Right renal pelvis (tissue), 4 donors: ENCODE measurements at places on chromosomes 5 and 9.

GRCh38 chr5:45109062-45109461 lies 300.3 kb downstream of the MRPS30 start:
- no peak for DNase-seq

DNA sequence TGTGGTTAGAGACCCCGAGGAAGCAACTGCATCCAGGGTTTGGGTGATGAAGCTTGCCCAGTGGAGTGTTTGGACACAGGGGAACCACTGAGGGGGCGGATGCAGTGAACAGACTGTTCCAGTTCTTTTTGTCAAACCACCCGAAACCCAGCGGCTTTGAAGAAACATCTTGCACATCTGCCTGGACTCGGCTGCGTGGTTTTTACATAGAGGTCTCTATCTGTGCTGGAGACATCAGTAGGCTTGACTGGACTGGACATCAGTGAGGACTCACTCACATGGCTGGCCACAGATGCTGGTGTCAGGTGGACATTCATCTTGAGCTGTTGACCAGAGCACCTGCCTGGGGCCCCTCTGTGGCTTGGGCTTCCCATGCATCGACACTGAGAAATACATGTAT lies 15.3 kb upstream of the SPATA31E1 start:
- DNase-seq = no peak

DNA sequence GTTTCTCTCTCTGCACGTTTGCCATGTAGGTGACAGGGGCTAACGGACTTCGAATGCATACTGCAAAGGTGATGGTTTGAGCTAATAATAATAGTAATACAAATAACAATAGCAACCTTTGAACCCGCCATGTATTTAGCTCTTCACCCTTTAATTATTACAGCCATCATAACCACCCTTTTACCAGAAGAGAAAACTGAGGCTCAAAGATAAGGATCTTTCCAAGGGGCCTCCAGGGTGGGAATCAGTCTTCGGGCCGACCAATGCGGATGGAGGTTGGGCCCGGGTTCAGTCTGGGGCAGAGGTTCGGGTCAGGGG lies 494 bp downstream of the CDKN2AIPNL start:
- DNase-seq = no peak

GRCh38 chr9:134224567-134225093 lies 60.3 kb upstream of the RNU6ATAC start:
- DNase-seq = no peak

GRCh38 chr5:116157902-116158301 lies 73.1 kb downstream of the COMMD10 start:
- no peak for DNase-seq

- no peak for DNase-seq
These were observed 495.2 kb upstream of the GRIA1 start for GRCh38 chr5:152995214-152995725.

GRCh38 chr5:2303431-2304100 lies 420.8 kb upstream of the IRX4 start:
- DNase-seq = peak; percentile 54

DNA sequence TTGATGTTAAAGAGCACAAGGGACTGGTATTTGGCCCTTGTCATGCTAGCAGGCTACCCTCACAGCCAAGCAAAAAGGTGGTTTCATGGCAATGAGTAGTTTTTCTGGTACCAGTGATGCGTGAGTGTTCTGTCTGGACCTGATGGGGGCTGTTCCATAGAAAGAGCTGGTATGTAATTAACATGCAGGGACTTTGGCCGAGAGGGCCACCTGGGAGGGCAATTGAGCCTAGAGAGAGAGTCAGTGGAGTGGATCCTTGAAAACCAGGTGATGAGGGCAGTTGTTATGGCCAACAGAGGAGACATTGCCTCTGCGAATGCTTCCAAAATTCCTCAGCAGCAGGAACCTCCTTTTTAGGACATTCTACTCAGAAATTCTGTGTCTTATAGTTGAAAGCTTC lies 383.3 kb downstream of the PSAT1 start:
- DNase-seq = no peak

DNA sequence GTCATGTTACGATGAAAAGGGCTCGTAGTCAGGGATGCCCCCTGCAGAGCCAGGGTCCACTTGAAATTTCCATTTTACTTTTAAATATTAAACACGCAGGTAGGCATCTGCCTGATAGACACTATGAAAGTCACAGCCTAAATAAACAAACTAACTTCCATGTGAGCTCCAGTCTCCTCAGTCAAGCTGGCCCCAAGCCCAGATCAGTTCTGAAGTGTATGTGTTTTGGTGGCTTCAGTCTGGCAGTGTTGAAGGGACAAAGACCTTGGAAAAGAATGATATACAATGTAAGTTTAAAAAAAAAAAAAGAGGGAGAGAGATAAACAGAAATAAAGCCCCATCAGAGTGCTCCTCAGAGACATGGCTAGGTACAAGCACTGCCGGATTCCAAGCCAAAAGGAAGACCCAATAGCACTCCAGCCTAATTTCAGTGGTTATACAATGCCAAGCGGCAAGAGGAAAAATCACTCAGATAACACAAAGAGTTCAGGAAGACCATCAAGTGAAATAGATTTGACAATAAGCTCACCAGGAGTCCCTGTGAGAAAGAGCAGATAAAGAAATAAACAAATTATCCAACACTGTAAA lies 181.0 kb downstream of the BNC2 start:
- no peak for DNase-seq

DNA sequence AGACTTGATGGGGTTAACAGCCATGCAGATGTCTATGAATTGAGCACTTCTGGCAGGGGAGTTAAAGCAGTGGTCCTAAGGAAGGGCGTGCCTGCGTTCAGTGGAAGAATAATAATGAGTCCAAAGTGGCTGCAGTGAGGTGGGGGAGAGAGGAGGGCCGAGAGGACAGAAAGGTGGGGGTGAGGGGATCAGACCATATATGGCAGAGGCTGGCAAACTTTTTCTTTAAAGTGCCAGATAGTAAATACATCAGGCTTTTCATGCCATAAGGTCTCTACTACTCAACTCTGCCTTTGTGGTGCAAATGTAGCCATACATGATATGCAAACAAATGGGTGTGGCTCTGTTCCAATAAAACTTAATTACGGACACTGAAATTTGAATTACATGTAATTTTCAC lies 77.1 kb downstream of the STRBP start:
- no peak for DNase-seq

DNA sequence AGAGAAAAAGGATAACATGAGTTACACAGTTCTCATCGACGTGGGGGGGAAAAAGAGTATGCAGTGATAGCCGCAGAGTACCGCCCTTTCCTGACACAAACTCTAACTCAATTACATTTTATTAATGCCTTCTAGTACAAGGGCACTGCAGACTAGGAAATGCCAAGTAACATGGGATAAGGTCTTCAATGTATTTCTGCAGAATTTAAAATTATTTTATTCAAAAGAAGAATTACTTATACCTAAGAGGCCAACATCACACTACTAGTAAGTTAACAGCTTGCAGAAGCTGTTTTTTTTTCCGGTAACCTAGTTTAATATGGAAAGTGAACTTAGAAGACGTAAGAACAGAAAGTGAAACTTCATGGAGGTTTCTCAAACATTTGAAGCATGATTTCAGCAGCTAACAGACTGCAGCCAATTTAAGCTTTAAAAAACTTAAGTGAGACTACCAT lies 3.9 kb downstream of the SETX start:
- DNase-seq = no peak

- peak; percentile 97 for DNase-seq
These were observed 130.3 kb downstream of the RGS3 start for GRCh38 chr9:113593682-113594281.

- peak; percentile 20 for DNase-seq
These were observed 101.7 kb upstream of the FCN2 start for GRCh38 chr9:134778841-134779411.

DNA sequence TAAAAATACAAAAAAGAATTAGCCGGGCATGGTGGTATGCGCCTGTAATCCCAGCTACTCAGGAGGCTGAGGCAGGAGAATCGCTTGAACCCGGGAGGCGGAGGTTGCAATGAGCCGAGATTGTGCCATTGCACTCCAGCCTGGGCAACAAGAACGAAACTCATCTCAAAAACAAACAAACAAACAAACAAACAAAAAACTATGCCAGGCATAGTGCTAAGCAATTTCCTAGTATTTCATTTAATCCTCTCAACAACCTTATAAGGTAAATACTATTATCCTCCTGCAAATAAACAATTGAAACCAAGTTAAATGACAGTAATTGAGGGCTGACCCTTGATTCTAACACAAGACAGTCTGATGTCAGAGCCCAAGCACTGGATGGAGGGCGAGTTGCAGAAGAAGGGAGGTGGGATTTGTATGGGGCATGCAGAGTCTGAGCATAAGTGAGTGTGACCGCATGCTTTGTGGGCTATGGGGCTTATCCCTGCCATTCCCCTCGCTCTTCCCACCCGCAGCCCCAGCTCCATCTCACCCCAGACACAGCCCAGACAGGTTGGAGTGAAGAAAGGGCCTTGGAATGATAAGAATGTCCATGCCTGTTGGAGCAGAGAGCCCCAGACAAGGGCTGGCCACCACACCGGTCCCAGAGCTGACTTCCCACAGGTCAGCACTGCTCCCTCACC lies 24.3 kb upstream of the RPS14 start:
- no peak for DNase-seq

DNA sequence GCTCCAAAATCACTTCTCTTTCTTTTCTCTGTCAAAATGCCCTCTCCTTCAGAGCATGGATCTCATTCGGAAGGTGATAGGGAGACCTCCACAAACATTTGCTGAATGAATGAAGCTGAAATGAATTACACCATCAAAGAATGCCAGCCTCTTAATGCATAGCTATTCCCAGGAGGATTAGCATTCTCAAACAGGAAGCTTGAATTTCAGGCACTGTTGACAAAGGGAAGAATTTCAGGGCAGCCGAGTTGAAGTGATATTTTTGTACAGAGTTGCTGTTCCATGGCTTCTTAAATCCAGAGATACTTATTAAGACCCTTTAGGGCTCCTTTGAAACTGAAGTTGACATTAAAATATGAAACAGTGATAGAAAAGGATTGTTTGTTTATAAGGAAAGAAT lies 18.8 kb downstream of the HBEGF start:
- DNase-seq = no peak

GRCh38 chr9:19174127-19174912 lies 47.0 kb upstream of the PLIN2 start:
- no peak for DNase-seq
